ENCODE measurements at places on chromosomes 7 and 10.
A peak's percentile ranks its signal among the peaks of the same experiment; 100 is the strongest.

DNA sequence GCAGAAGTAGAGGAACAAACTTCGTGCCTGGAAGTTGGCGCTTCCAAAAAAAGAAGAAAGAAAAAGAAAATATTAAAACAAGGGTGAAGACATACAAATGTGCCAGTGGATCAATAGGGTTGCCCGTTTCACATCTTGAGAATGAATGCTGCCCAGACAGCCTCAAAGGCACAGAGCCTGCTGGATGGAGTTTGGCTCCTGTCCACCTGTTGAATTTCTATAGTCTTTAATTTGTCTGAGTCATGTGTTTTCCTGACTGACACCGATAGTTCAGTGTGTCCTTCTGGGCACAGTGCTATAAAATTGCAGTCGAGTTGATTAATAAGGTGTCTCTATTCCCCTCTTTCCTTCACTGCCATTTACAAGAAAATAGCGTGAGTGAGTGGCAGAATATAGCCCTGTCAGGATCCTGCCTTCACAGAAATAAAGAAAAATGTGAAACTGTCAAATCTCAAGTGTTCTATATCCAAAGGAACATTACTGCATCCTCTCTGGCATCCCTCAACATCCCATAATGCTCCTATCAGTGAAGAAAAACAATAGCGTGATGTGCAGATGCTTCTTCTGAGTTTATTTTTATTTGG is 471.3 kb upstream of the AUTS2 start:
- no peaks in the 10 kb centered on the region for H3K36me3 ChIP-seq
- H3K27ac ChIP-seq, result no peak overlapping the region
- H3K27me3 ChIP-seq, result no peaks in the 10 kb centered on the region
- no peak for DNase-seq
- H3K4me3 ChIP-seq, result no peak overlapping the region

GRCh38 chr7:134545380-134545779 is 3.5 kb upstream of the AKR1B15 start:
- H3K27ac ChIP-seq, result no peak overlapping the region
- DNase-seq, result no peak
- peaks cover 14% of the 10 kb centered on the region for H3K27me3 ChIP-seq
- H3K4me1 ChIP-seq, result peaks cover 12% of the 10 kb centered on the region

DNA sequence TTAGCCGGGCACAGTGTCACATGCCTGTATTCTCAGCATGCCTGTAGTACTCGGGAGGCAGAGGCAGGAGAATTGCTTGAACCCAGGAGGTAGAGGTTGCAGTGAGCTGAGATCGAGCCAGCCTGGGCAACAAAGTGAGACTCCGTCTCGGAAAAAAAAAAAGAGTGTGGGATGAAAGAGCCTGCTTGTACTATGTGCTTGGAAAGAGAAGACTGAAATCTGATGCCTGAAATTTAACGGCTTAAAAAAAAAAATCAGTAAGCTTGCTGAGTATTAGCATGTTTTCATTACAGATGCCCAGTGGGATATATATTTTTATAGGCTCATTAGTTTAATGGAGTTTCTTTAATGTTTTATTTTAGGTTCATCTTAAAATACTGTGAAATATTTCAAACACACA is 4.2 kb downstream of the NT5C2 start:
- no peaks in the 10 kb centered on the region for H3K27me3 ChIP-seq
- H3K36me3 ChIP-seq, result peaks cover 16% of the 10 kb centered on the region
- H3K4me1 ChIP-seq, result peaks cover 44% of the 10 kb centered on the region

GRCh38 chr10:124300224-124300623 is 118.5 kb downstream of the OAT start:
- DNase-seq, result no peak
- no peak overlapping the region for H3K4me3 ChIP-seq
- H3K36me3 ChIP-seq, result no peaks in the 10 kb centered on the region
- H3K4me1 ChIP-seq, result no peaks in the 10 kb centered on the region

DNA sequence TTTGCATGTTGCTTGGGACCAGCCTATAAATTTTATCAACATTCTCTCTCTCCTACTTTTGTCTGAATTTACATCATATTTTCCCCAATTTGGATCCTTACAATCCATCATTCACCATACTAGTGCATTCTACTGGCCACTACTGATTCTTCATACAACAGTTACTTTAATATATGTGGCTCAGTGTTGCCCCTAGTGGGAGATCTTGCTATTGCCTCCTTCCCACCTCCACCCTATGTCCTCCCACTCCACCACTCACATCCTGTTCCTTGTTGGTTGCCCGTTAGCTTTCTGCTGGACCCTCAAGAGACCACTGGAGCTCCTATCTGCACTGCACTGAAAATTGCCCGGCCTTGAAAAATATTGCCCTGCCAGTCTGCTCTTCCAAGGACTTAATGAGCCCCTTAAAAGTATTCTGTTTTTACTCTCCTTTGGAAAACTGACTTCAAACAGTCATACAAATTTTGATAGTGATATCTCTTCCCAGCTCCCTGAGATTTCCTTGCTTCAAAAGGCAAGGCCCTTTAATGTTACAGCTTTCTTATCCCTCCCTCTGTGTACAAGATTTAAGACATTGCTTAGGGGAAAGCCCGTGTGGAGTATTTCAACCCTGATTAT is 243.2 kb upstream of the TMEM229A start:
- H3K27ac ChIP-seq, result no peak overlapping the region
- no peaks in the 10 kb centered on the region for H3K27me3 ChIP-seq
- no peak for DNase-seq

DNA sequence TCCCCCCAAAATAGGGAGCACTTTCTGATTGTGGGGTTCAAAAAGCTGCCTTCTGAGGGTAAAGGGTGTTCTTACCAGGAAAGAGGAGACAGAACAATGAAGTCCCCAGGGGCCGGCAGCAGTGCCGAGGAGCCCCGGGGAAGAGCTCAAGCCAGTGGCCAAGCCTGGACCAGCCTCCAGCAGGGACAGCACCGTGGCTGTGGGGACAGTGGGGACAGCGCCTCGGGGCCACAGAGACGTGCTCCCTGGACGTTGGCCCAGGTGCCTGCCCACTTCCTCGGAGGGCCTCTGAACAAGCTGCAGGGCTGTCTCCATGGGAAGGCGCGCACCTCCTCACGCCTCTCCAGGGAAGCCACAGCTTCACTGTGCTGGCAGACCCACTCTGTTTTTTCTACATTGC is 312.6 kb downstream of the PTPRN2 start:
- H3K4me3 ChIP-seq, result no peak overlapping the region
- H3K36me3 ChIP-seq, result no peaks in the 10 kb centered on the region
- no peaks in the 10 kb centered on the region for H3K27me3 ChIP-seq
- no peak overlapping the region for H3K27ac ChIP-seq

DNA sequence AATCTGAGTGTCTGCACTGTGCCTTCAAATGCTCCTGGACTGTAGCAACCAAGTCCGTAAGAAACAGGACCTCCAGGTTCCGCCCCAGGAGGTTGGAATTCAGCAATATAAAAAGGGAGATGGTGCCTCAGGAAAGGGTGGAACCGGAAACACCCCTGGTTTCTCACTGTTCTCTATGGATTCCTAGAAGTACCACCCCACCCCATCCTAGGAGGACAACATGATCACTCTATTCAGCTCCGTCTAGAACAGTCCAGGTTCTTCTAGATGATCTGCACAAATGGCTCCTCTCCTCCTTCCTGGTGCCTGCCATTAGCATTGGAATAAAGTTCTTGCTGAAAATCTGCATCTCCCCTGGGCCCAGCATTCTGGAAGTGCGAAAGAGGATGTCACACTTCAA is 7.6 kb upstream of the ZNF12 start:
- H3K4me1 ChIP-seq, result peaks cover 7% of the 10 kb centered on the region
- no peak for DNase-seq
- no peak overlapping the region for H3K4me3 ChIP-seq
- H3K27ac ChIP-seq, result no peak overlapping the region

DNA sequence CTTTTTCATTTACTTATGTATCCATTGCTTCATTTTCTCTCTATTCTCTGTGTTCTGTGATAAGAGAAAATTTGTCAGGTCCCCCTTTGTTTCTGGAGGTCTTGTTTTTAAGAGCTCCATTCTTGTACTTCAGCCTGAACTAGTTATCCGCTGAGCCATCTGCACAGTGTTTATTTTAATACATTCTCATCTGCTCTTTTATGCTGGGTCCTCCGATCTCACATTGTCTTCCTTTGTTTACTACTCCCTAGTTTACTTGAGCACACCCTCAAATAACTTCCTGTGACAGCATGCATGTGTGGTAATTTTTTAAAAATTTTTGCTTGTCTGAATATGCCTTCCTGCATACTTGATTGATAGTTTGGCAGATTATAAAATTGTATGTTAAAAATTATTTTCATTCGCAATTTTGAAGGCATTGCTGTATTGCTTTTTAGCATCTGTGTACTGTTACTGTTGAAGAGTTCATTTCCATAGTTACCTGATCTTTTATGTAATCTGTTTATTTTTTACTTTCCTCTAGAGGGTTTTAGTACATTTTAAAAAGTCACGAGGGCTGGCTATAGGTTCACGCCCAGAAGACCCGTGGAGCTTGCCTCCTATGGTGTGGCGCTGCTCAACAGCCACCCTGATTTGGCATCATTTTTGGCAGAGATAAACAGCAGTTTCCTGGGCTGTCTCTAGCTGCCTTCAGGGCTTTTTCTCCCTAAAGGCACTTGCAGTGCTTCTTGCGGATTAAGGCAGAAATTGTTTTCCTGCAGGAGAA is 31.9 kb downstream of the RSBN1L start:
- H3K4me1 ChIP-seq, result peaks cover 29% of the 10 kb centered on the region
- H3K4me3 ChIP-seq, result no peak overlapping the region

DNA sequence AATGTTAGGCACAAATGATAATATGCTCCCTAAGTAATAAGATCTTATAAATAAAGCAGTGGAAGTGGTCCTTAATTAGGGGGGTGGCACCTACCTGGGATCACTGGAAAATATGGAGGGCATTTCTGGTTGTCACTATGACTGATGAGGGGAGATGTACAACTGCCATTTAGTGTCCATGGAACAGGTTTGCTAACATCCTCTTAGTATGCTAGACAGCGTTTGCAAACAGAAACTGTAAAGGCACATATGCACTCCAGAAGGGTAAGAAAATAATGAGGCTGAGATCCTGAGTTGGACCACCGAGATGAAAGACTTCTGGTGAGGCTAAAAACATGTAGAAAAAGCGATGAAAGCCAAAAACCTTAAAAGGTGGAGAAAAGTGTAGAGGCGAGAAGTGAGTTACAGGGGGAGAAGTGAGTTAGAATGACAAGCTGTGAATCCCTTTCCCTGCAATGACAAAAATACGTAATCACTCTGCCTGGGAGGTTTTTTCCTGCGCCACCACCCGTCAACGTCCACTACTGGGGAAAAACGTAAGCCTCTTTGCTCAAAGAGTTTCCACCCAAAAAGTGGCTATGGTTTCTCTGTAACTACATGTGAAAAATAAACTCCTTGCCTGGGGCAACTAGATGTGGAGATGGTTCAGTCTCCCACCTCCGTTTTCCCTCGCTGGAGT is 767 bp downstream of the KRIT1 start:
- H3K4me3 ChIP-seq, result peak overlapping the region; percentile 90
- H3K27ac ChIP-seq, result peak overlapping the region; percentile 99
- no peaks in the 10 kb centered on the region for H3K27me3 ChIP-seq
- peaks cover 34% of the 10 kb centered on the region for H3K4me1 ChIP-seq
- H3K36me3 ChIP-seq, result peaks cover 16% of the 10 kb centered on the region

DNA sequence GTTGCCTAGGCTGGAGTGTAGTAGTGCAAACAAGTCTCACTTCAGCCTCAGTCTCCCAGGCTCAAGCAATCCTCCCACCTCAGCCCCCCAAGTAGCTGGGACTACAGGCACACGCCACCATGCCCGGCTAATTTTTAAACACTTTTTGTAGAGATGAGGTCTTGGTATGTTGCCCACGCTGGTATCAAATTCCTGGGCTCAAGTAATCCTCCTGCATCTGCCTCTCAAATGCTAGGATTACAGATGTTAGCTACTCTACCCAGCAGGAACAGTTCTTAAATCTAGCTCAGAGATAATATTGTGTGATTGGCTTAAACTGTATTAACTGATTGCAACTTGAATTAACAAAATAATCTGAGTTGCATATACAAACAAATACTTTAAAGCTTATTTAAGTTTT is 82.9 kb downstream of the CDK14 start:
- no peak overlapping the region for H3K4me3 ChIP-seq
- H3K27me3 ChIP-seq, result peaks cover 2% of the 10 kb centered on the region
- no peaks in the 10 kb centered on the region for H3K4me1 ChIP-seq
- no peak for DNase-seq
- no peak overlapping the region for H3K27ac ChIP-seq
- H3K36me3 ChIP-seq, result no peaks in the 10 kb centered on the region

DNA sequence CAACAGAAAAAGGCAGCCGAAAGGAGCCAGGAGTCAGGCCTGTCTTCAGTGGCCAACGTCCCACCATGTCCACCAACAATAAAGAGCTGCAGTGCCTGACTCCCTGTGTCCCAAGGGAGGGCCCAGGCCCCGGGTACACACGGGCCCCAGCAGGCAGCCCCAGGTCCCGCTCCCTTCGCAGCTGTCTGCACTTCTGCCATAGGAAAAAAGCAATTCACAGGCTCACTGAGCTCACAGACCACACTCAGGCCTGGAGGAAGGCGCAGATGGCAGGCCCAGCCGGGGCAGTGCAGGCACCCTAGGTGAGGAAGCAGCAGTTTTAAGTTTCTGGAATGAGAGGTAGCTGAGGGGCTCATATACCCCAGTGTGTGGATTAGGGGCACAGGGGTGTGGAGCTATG is 100.5 kb downstream of the PRKAG2 start:
- no peak for DNase-seq
- H3K4me1 ChIP-seq, result no peaks in the 10 kb centered on the region
- H3K27ac ChIP-seq, result no peak overlapping the region
- no peaks in the 10 kb centered on the region for H3K36me3 ChIP-seq
- H3K4me3 ChIP-seq, result no peak overlapping the region
- H3K27me3 ChIP-seq, result peaks cover 7% of the 10 kb centered on the region

- no peaks in the 10 kb centered on the region for H3K36me3 ChIP-seq
- no peak for DNase-seq
Observed at GRCh38 chr7:31828520-31828919, 141.5 kb downstream of the PPP1R17 start.

DNA sequence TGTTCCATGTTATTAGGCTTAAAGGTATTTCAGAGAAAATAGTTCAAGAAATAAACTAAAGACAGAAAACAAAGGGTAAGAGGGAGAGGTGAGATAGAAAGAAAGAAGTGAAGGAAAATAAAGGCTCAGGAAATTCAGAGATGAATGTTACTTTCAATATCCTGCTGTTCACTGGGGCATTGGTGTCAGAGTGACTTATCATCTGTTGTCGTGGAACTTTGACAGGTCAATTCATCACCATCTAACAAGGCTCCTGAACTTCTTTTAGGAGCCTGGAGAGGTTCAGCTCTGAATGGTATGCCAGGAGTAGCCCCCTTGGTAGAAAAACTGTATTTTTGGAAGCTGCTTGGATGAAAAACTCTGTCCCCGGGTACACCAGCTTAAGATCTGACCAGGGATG is 100.1 kb downstream of the KLF6 start:
- peak overlapping the region; percentile 50 for H3K27ac ChIP-seq
- peaks cover 2% of the 10 kb centered on the region for H3K36me3 ChIP-seq
- DNase-seq, result no peak
- H3K4me3 ChIP-seq, result no peak overlapping the region

- H3K27ac ChIP-seq, result no peak overlapping the region
- H3K36me3 ChIP-seq, result no peaks in the 10 kb centered on the region
- peaks cover 5% of the 10 kb centered on the region for H3K4me1 ChIP-seq
- no peaks in the 10 kb centered on the region for H3K27me3 ChIP-seq
- no peak overlapping the region for H3K4me3 ChIP-seq
Observed at GRCh38 chr7:50725774-50726173, 56.9 kb downstream of the GRB10 start.

- no peaks in the 10 kb centered on the region for H3K27me3 ChIP-seq
- peaks cover 4% of the 10 kb centered on the region for H3K36me3 ChIP-seq
- H3K4me3 ChIP-seq, result no peak overlapping the region
Observed at GRCh38 chr7:132825222-132825621, 249.0 kb upstream of the PLXNA4 start.

Measured in activated T-helper 1 cell treated with anti-CD3 and anti-CD28 coated beads, Interleukin-12 subunit alpha, Interleukin-12 subunit beta, Interleukin-2, Interleukin-4 antibody, amounts not matched to agents 30 ng/mL and 10 ng/mL and 1 ng/mL, durations not matched to agents 14 hours and 24 hours and 36 hours (primary cell).